CD8-positive, alpha-beta T cell (primary cell): ENCODE measurements at places on chromosomes 6 and 20. TPM values are rescaled to one million over a fixed set of nuclear protein-coding genes. Genes with fewer than 3 reads are reported as not detected.

The PTCHD4 gene
- total RNA-seq, result not detected

The CCN6 gene
- not detected for total RNA-seq

The MEP1A gene
- not detected for total RNA-seq

The IP6K3 gene
- not detected for total RNA-seq

The KCNQ5 gene
- 3.8 TPM for total RNA-seq

The OR2J3 gene
- not detected for total RNA-seq

The FAM162B gene
- total RNA-seq, result not detected

The JPH2 gene
- total RNA-seq, result not detected

The HLA-DRB1 gene
- total RNA-seq, result 33.4 TPM

The HUS1B gene
- total RNA-seq, result 4.5 TPM

The APCDD1L gene
- total RNA-seq, result not detected

The CLVS2 gene
- total RNA-seq, result not detected

The KCNK16 gene
- not detected for total RNA-seq

The FAM83B gene
- total RNA-seq, result not detected

The PHACTR3 gene
- not detected for total RNA-seq

The MMP24 gene
- 0.08 TPM for total RNA-seq

The SLC17A3 gene
- 0.22 TPM for total RNA-seq

The LY6G6F gene
- not detected for total RNA-seq

The CYP24A1 gene
- total RNA-seq, result not detected

The FAM217A gene
- total RNA-seq, result not detected

The HLA-DQB1 gene
- 30.6 TPM for total RNA-seq

The TLDC2 gene
- not detected for total RNA-seq

The EPB41L1 gene
- total RNA-seq, result 0.30 TPM

The PDE7B gene
- total RNA-seq, result 0.22 TPM

The CAGE1 gene
- total RNA-seq, result 0.33 TPM

The DLK2 gene
- total RNA-seq, result 0.71 TPM

The SMLR1 gene
- total RNA-seq, result not detected

The OOEP gene
- total RNA-seq, result 0.49 TPM

The BCAS1 gene
- total RNA-seq, result not detected

The CALHM4 gene
- total RNA-seq, result not detected

The DUSP15 gene
- total RNA-seq, result not detected
